Stomach (tissue), 19 donors: ENCODE measurements at places on chromosomes 16 and 17. TPM values are rescaled to one million over a fixed set of nuclear protein-coding genes. Genes with fewer than 3 reads are reported as not detected.

The BICDL2 gene
- total RNA-seq: 693 TPM

The STAC2 gene
- under 0.01 TPM for total RNA-seq

- no peak for DNase-seq
Observed at GRCh38 chr16:68592466-68593337, 52.4 kb upstream of the CDH3 start.

GRCh38 chr16:20901436-20902112 lies 1.0 kb downstream of the LYRM1 start:
- DNase-seq: peak; percentile 68
